ENCODE measurements at places on chromosomes 6 and 20.

GRCh38 chr6:14665827-14666724, 548.5 kb downstream of the CD83 start:
- DNase-seq, result no peak

- no peak for DNase-seq
These were observed 426.4 kb downstream of the PRKN start for GRCh38 chr6:162301128-162301527.

DNA sequence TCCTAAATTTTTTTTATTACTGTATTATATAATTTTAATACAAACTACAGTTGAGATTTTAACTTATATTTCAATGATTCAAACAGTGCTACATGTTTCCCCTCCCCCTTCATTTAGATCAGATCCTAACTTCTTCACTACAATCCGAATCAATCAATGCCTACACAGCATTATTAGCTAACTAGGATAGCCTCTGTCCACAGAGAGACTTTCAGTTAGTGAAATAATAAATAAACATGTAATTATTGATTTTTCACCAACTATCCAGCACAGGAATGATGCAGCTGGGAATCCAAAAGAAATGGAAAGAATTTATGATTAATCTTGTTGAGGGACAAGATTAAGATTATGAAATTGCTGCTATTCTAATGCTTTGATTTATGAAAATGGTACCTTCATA, 163.7 kb downstream of the PHF3 start:
- no peak for DNase-seq

DNA sequence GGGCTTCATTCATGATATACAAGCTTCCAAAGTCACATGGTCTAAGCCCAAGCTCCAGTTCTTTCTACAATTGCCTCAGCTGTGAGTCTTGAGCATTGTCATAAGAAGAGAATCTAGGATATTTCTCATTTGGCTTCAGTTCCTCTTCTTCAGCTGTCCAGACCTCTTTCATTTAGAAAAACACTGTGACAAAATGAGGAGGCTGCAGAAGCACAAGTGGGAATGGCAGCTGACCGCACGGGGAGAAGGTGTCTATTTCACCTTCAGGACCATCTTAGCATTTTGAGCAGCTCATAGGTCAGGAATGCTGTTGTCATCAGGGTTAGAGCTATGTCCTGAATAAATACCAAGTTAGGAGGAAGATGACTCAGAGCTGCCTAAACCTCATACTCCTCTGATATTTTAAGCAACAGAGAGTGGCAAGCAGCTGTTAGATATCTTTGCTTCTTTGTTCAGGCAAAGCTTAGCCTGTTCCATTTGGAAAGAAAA, 390.1 kb upstream of the CITED2 start:
- DNase-seq, result no peak

- no peak for DNase-seq
These were observed 728.4 kb downstream of the PTPRT start for GRCh38 chr20:42461291-42461690.

- DNase-seq, result no peak
These were observed 49.1 kb upstream of the DST start for GRCh38 chr6:56691814-56692213.

DNA sequence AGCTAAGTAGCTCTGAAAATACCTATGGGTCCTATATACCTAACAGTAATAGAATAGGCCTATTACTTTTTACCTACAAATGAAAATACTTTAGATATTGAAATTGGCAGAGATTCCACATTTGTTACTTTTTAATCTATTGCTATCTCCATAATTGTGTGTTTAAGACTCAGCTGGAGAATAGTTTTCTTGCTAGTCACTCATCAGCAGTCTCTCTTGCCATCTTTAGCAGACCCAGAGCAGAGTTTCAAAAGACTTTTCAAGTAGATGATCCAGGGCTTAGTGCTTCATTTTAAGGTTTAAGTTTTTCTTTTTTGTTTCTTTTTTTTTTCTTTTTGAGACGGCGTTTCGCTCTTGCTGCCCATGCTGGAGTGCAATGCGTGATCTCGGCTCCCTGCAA, 12.9 kb downstream of the ANKS1A start:
- no peak for DNase-seq

All from dorsolateral prefrontal cortex (tissue), 122 donors.